ENCODE measurements at places on chromosomes 16 and 17.

- no peak for DNase-seq
Observed at GRCh38 chr16:70652322-70652721, 6.0 kb downstream of the IL34 start.

DNA sequence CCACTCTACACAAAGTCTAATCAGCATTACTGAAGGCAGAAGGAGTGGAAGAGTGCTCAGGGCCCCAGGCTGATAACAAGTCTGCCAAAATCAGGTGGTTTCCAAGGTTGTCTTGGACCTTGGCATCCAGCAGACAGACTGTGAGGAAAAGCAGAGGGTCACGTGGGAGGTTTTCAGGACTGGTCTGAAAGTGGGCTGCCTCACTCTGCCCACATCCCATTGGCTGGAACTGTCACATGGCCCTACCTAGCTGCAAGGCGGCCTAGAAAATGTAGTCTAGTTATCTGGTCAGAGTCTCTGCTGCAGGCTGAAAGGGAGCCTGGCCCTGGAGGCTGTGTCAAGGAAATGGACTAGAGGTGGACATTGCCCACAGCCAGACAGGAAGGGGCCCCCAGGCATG is 310.7 kb upstream of the ASIC2 start:
- DNase-seq, result no peak

GRCh38 chr16:86346034-86346433 is 164.3 kb upstream of the FOXF1 start:
- DNase-seq, result no peak

DNA sequence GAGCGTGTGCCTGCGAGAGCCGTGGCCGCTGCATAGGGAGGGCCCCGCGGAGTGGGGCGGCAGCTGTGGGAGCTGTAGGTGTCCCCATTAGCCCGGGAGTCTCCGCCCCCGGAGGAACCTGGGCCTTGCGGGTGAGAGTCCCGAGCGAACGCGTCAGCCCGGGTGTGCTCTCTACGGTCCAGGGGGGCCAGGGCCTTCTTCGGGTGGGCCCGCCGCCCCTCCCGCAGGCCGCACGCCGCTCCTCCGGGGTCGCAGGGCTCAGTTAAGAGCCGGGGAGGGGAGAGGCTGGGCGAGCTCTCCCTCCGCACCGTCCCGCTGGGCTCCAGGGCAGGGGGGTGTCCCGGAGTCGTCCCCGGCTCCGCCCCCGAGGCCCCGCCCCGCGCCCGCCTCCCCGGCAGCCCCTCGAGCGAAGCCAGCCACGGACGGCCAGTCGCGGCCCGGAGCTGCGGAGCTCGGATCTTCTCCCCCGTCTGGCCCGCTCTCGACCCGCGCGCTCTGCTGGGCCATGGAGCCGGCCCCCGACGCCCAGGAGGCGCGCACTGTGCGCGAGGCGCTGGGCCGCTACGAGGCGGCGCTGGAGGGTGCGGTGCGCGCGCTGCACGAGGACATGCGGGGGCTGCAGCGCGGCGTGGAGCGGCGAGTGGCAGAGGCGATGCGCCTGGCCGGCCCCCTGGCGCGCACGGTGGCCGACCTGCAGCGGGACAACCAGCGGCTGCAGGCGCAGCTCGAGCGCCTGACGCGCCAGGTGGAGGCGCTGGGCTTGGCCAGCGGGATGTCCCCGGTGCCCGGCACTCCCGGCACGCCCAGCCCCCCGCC is at the start of gene SMTNL2:
Gene SMTNL2, plus strand, starts transcription at position 429 of the 816 bp plus-strand sequence. Its CDS starts 77 bp downstream, at position 506.
- no peak for DNase-seq

DNA sequence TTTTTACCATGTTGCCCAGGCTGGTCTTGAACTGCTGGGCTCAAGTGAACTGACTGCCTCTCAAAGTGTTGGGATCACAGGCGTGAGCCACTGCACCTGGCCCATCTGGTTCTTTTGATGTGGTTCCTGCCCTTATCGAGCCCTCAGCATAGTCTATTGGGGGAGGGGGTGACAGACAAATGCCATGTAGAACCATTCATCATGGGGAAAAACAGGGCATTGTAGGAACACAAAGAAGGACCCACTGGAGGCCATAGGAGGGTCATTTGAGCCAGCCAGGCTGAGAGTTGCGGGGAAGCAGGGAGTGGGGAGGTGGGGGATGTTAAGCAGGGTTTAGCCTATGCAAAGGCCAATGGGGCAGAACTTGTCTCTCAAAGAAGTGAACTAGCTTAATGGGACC is 11.9 kb downstream of the SEC14L5 start:
- DNase-seq, result no peak

DNA sequence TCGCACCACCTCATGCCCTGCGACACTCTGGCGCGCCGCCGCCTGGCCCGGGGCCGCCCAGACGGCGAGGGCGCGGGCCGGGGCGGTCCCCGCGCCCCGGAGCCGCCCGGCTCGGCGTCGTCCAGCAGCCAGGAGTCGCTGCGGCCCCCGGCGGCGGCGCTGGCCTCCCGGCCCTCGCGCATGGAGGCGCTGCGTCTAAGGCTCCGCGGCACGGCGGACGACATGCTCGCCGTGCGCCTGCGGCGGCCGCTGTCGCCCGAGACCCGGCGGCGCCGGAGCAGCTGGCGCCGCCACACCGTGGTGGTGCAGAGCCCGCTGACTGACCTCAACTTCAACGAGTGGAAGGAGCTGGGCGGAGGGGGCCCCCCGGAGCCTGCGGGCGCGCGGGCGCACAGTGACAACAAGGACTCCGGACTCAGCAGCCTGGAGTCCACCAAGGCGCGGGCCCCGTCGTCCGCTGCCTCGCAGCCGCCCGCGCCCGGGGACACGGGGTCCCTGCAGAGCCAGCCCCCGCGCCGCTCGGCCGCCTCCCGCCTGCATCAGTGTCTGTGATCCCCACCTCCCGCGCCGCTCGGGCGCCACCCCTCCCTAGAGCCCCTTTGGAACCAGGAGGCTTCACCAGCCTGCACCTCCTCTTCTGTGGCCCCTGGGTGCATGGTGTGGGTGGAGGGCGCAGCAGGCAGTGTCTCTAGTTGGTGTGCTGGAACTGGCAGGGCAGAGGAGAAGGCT is 82.3 kb downstream of the ARHGAP23 start:
- no peak for DNase-seq

DNA sequence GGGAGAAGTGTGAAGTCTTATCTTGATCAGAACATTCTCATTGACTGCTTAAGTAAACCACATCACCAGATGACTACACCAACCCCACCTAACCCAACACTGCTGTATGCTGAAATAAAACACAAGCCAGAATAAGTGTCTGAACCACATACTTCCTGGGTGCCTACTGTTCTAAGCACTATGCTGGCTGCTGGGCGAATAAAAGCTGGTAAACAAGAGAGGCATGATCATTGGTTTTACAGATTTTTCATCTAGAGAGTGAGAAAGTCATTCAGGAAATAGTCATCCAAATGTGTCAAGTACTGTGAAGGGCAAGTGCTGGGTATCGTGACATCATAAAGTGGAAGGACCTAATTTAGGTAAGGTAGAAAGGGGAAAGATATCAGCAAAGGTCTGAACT is 199.0 kb upstream of the SOX9 start:
- DNase-seq, result no peak

DNA sequence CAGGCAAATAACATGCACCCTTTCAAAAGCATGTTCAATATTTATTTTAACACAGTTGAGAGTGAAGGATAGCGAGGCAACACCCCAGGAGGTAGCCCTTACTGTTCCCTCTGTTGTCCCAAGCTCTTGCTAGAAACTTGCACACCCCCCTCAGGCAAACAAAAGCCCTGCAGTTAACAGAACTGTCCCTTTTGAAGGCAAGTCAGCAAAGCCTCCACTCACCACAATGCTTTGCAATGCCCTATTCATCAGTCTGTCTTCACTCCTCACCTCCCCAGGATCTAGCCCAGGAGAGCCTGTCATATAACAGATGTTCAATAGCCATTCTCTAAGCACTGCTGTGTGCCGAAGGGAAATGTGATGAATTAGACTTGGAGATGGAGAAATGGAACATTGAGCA is 3.5 kb upstream of the CNEP1R1 start:
- no peak for DNase-seq

GRCh38 chr17:45740553-45741330 is 43.4 kb upstream of the CRHR1 start:
- DNase-seq, result peak; percentile 14

DNA sequence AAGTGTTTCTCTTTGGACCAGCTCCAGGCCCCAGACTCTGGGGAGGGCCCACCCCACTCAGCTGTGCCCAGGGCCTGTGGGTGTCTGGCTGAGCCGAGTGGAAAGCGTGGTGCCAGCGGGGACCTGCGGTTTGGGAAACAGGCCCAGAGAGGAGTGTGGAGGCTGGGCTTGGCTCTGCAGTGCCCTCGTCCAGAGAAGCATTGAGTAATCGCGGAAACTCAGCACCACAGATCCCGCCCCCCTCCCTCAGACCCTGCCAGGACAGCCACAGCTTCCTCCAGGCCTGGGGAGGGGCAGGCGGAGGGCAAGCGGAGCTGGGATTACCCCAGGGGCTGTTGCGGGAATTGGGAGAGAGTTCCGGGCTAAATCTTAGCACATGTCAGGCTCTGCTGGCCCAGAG is 14.6 kb upstream of the PITPNA start:
- DNase-seq, result peak; percentile 66

DNA sequence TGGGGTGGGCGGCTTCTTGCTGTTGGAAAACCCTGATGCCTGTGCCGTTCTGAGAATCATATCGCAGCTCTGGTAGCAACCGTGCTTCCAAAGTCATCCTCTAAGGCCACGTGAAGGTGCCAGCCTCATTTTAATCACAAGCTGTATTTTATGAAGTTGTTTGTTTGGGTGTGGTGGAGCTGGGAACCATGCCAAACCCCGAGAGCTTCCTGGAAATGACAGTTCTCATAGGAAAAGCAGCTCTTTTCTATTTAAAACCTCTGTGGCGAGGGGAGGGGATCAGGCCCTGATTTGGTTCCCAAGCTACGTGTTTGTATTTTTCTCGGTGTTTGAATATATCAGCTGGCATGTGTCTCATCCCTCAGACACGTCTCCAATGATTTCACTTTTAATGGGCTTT is 21.7 kb downstream of the KNOP1 start:
- peak; percentile 73 for DNase-seq

GRCh38 chr17:73205459-73205961 is 12.7 kb downstream of the COG1 start:
- DNase-seq, result no peak

DNA sequence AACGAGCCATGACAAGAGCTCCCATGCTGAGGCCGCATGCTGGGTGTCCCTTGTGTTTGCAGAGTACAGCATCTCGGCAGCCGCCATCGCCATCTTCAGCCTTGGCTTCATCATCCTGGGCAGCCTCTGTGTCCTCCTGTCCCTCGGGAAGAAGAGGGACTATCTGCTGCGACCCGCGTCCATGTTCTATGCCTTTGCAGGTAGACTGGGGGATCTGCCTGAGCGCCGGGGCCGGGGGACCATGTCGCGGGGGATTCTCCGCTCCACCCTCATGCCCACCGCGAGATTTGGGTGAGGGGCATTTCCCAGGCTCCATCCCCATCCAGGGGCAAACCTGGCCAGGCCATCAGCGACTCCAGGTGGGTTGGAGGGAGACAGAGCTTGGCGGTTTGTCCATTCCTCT is 10.7 kb downstream of the CACNG1 start:
- DNase-seq, result no peak

DNA sequence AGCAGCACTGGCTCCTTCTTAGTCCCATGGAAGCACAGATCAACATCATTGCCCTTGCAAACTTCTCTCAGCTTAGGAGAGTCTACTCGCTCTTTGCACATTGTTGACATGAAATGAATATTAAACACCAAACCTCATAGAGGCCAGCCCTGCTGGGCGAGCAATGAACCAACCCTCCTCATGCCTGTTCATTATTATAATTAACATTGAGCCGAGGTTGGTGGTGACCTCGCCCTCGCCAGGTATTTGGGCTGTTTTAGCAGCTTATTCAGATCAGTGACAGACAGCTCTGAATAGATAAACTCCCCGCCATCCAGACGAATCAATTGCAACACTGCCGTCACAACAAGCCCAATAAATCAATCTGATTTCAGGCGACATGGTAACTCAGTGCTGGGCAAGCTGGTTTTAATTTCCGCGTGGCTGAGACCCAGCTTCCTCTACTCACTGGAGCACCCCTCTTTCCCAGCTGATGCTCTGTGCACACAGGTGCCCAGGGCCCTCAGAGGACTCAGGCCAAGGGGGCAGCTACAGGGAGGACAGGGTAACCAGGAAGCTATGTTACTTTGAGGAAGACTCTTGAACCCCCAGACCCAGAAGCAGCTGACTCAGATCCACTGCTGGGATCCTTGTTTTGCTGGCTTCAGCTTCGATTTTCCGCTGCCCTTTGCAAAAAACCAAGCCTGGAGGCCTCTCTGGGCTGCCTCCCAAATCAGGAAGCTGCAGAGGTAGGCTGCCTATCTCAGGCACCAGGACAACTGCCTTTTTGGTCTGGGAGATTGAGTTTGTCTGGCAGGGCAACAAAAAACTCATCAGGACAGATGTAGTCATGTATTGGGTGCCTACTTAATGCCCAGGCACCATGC is 10.7 kb upstream of the SEZ6 start:
- DNase-seq, result no peak

DNA sequence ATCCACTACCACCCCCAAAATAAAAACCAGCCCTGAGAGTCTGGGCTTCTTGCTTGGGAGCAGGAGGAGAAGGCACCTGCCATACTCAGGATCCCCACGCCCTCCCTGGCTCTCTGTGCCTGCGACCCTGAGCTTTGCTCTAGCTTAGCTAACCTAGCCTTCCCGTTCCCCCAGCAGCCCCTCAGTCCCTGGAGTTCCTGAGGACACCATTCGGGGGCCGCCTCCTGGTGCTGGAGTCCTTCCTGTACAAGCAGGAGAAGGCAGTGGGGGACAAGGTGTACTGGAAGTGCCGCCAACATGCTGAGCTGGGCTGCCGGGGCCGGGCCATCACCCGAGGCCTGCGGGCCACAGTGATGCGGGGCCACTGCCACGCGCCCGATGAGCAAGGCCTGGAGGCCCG is 18.5 kb downstream of the FLYWCH1 start:
- DNase-seq, result no peak

GRCh38 chr17:75271233-75271954 is 363 bp upstream of the MIF4GD start:
- no peak for DNase-seq

GRCh38 chr16:78639775-78640174 is 540.3 kb downstream of the WWOX start:
- no peak for DNase-seq

DNA sequence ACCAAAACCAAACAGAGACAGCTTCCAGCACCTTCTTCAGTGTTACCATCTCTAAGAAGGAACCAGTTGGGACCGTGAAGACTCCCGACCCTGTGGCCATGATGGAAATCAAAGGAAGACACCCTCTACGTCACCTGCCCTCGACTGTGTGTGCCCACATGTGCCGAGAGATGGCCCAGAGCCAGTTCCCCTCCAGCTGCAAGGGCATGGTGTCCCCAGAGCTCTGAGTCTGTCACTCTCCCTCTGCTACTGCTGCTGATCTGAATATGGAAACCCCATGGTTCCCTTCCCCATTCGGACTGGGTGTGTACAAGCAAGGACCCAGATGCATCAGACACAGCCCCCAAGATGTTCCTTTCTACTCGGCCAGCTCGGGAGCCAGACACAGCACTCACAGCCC is 76.4 kb downstream of the SOCS1 start:
- no peak for DNase-seq

- DNase-seq, result no peak
Observed at GRCh38 chr17:81249223-81250040, 10.3 kb downstream of the NDUFAF8 start.
